Activated CD8-positive, alpha-beta T cell treated with anti-CD3 and anti-CD28 coated beads, Interleukin-2, amount 10 ng/mL, durations not matched to agents 7 days and 5 days (primary cell): ENCODE measurements at places on chromosomes 12 and 14.

- no peak for DNase-seq
These were observed 96.8 kb downstream of the OSBPL8 start for GRCh38 chr12:76462668-76463224.

DNA sequence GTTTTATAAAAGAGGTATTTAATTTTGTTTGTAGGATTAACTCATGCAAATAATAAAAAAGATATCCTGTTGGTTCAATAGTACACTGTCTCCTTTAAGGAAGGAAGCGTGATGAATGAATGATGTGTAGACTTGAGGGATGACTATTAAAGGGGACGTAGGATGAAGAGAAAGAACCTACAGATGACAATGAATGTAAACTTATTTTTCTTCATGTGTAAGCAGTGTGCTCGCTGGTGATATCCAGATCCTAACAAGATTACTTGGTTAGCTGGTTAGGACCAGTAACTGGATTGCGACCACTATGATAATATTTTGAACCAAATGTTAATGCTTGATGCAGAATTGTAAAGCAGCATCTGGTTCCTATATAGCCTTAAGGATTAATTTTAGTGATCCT, 2.6 kb downstream of the ARF6 start:
- no peak for DNase-seq

GRCh38 chr12:93970900-93971688, 177.3 kb upstream of the PLXNC1 start:
- DNase-seq = no peak

- DNase-seq = no peak
These were observed 406.9 kb upstream of the CLEC14A start for GRCh38 chr14:38662781-38663180.

- no peak for DNase-seq
These were observed 1.5 kb downstream of the KIF21A start for GRCh38 chr12:39441189-39441962.

DNA sequence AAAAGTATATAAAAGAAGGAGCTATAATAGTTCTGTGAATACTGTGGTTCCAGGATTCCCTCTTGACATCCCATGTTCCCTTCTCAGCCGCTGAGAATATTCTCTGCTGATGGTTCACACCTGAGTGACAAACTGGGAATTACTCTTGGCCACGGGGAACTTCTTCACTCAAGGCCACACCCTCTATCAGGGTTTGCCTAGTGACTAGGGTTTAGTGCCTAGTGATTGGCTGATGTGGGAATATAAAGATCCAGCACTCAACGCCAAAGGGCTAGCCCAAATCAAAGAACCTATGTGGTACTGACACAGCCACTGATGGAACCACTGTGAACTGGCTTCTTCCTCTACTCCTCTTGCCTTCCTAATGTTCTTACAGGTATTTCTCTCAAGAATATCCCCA, 248.4 kb downstream of the ASCL1 start:
- no peak for DNase-seq

GRCh38 chr12:105321125-105321524, 9.4 kb upstream of the C12orf75 start:
- peak; percentile 33 for DNase-seq

DNA sequence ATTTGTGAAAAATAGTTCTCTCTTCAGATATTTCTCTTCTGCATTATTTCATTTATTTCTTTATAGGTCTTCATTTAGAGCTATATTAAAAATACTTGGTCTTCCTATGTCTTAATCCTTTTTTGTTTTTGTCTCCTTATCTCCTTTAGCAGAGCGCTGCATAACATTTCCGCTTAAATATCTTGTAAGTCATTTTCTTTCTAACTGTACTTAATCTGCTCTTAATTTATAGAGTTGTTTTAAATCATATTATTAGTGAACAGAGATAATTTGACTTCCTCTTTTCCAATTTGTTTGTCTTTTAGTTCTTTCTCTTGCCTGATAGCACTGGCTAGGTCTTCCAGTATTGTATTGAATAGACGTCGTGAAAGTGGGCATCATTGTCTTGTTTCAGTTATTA, 18.0 kb downstream of the LUM start:
- DNase-seq = no peak

DNA sequence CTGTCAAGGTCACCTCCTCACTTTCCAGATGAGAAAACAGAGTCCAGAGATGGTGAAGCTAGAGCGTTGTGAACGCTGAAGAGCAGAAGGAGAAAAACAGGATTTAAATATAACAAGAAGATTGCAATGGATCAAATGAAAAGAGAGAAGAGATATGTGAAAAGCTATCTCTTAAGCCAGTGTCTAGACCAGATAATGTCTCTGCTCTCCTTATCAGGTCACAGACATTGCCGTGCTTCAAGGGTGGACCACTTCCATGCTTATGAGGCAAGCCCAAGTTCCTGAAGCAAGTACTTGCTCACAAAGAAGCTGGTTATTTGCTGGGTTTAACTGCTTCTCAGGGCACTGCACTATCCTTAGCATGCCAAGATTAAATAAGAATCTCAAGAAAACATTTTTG, 31.6 kb upstream of the FRS2 start:
- no peak for DNase-seq

- no peak for DNase-seq
These were observed 184.1 kb downstream of the PRKD1 start for GRCh38 chr14:29743531-29743930.
